ENCODE measurements at places on chromosomes 1 and 21.

- no peak for DNase-seq
Measured at GRCh38 chr1:183318433-183318832, 99.7 kb downstream of the NMNAT2 start.

- no peak for DNase-seq
Measured at GRCh38 chr1:161225178-161225533, 704 bp upstream of the TOMM40L start.

DNA sequence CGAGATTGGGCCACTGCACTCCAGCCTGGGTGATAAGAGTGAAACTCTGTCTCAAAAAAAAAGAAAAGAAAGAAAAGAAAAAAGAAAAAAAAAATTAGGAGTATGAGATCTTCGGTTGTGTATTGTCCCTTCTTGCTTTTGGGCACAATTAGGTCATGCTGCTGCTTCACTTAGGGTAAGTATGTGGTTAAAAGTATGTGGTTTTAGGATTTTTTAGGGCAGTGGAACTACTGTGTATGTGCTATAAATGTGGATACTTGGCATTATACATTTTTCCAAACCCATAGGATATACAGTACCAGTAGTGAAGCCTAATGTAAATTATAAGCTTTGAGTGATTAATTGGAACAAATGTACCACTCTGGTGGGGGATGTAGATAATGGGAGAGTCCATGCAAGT lies 31.2 kb downstream of the VANGL2 start:
- DNase-seq: no peak

GRCh38 chr1:113943028-113943811 lies 14.1 kb downstream of the HIPK1 start:
- no peak for DNase-seq

GRCh38 chr1:202959276-202959620 lies 1.1 kb upstream of the ADIPOR1 start:
- no peak for DNase-seq

DNA sequence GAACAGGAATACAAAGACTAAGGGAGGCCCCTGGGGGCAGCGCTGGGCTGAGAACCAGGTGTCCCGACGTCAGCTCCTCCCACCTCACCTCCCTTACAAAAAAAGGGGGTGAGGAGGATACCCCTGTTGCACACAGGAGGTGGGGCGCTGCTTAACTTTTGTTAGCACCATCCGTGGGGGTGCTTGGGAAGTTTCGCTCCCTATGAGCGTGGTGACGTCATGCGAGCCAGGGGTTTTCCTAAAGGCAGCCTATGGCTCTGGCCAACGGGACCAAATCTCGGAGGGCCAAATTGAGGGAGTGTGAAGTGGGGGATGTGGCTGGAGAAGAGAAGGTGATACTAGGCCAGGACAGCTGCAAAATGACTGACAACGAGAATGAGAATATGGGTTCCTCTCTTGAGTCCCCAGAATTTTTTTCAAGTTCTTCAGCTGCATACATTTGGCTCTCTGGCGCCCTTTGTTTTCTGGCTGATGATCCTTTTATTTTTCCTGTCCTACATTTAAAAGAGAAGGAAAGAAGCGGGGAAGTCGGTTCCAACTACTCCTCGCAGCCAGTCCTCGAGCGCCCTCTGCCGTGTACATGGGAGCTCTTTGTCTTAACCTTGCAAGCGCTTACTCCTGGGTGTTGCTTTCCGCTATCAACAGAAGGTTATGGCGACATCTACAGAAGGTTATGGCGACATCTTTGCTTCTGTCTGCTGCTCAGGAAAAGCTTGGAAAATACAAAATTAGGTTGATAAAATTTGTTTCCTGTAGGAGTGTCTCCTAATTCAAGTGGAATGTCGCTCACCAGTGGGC lies 48.0 kb upstream of the ZC3H11B start:
- DNase-seq: peak; percentile 12

DNA sequence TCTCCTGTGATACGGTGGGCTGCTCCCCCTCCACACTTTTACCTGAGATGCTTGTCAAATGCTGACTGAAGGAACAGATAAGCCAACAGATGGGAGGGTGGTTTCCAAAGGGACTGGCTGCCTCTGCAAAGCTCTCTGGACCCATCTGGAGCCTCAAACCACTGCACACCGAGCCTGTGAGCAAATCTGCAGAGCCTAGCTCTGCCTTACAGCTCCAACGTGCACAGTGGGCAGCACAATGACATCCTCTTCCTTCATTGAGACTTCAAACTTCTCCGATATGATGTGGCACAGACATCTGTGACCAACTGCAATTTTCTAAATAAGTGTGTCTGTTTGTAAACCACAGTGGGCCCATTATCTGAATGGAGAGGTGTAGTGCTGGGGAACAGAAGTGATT lies 26.2 kb upstream of the KNCN start:
- no peak for DNase-seq

- DNase-seq: no peak
Measured at GRCh38 chr1:46341222-46342083, 846 bp downstream of the NSUN4 start.

- DNase-seq: no peak
Measured at GRCh38 chr1:20010016-20010415, 30.6 kb upstream of the PLA2G2A start.

- DNase-seq: no peak
Measured at GRCh38 chr1:202149566-202149965, 5.0 kb upstream of the ARL8A start.

GRCh38 chr1:9265037-9265436 lies 27.7 kb upstream of the SPSB1 start:
- no peak for DNase-seq

DNA sequence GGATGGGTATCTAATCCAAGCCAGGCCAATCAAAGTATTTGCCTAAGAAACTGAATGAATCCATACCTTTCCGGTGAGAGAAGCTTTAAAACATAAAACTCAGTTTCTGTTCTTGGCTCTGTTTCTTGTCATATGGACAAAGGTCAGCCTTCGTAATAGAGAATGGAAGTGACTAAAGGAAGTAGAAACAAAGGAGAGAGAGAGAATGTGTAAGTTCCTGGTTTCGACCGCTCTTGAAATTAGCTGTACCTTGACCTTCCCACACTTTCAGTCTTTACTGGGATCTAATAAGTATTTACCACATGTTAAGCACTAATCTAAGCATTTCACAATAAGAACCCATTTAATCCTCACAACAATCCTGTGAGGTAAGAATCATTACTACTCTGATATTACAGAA lies 19.6 kb upstream of the CLCA4 start:
- DNase-seq: no peak

GRCh38 chr1:118223426-118223825 lies 38.4 kb upstream of the SPAG17 start:
- no peak for DNase-seq

GRCh38 chr1:79044974-79045650 lies 38.6 kb upstream of the ADGRL4 start:
- DNase-seq: no peak

DNA sequence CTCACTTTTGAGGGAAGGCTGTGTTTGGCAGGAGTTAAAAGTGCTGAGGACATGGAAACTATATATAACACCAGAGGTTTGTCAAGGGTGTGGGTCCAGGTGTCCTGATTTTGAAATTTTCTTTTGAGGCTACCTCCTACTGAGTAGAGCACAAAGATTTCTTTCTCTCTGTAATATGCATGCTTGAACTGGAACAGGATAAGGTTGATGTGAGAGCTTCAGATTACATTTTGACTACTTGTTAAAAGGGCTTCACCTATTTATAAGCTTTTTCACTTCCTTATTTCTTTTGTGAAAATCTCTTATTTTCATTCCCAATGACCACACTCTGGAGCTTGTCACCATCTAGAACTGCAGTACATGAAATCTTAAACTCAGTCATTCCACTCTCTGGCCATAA lies 59.8 kb upstream of the PLA2G4A start:
- DNase-seq: no peak

Measured in stimulated activated CD4-positive, alpha-beta T cell treated with anti-CD3 and anti-CD28 coated beads, Interleukin-4, amount 100 ng/mL, for 1 hour (primary cell).